ENCODE measurements at places on chromosomes 6 and 20. TPM values are rescaled to one million over a fixed set of nuclear protein-coding genes. Genes with fewer than 3 reads are reported as not detected.

- DNase-seq, result no peak
These were observed 579.4 kb upstream of the CHD6 start for GRCh38 chr20:42197599-42197998.

DNA sequence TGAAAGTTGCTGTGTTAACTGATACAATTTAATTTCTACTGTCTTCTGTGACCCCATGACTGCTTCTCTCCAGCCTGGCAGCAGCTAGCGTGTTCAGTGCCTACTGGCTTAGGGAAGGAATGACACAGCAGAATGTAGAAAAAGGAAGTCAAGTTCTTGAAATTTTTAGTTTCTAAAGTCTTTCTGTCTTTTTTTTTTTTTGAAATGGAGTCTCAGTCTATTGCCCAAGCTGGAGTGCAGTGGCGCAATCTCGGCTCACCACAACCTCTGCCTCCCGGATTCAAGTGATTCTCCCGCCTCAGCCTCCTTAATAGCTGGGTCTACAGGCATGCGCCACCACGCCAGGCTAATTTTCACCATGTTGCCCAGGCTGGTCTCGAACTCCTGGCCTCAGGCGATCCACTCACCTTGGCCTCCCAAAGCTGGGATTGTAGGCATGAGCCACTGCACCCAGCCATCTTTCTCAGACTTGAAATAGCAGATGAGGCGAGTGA, 39.3 kb downstream of the PCNA start:
- DNase-seq, result peak; percentile 68

DNA sequence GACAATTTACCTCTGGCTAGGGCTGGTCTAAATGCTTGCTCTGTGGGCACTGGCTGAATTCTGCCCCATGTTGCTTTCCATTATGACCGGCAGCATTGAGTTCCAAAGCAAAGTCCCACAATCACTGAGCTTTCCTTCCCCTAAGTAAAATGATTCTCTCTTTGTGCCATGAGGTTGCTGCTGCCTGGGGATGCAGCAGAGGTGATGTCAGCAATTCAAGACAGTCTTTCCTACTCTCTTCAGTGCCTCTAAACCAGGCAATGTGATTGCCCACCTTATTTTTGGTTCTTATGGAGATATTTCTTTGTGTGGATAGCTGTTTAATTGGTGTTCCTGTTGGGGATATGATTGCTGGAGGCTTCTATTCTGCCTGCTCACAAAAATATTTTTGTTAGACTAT, 1043.9 kb upstream of the EPHA7 start:
- DNase-seq, result no peak

DNA sequence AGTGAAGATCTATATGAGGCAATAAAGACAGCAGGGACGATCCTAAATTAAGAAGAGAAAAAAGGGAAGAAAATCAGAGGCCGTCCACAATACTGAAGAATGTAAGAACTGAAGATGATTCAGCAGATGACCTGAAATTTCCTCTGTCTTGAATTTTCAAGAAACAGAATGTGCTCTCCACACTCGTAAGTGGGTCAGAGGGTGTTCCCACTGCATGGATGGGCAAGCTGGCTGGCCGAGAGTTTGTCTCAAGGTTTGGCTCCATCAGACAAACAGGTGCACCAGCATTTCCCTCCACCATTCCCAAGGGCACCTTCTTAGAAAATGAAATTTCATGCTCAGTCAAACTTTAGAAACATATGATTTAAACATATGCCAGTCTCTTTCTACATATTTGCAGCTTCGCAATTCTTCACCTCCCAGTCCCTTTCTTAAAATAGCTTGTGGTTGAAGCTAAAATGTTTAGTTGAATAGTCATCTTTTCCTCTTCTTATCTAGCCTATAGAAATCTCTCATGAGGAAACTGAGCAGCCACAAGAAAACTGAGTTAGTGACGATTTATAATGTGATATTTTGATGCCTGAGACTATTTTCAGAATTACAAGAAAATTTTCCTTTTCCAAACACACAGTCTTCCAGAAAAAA, 576.4 kb downstream of the PRKN start:
- no peak for DNase-seq

DNA sequence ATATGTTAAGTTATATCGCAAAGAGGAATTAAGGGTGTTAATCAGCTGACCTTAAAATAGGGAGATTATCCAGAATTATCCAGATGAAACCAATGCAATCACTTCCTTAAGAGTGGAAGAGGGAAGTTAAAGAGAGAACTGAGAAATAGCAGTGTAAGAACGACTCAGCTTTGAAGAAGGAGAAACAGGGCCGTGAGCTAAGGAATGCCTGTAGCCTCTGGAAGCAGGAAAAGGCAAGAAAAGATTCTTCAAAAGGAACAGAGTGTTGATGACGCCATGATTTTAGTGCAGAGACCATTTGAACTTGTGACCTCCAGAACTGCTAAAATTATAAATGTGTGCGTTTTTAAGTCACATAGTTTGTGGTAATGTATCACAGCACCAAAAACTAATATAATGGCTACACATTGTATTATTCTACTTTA, 32.7 kb downstream of the ILRUN start:
- no peak for DNase-seq

Gene PSORS1C2
- 52.6 TPM for total RNA-seq
